ENCODE measurements at places on chromosomes 7 and 10.

DNA sequence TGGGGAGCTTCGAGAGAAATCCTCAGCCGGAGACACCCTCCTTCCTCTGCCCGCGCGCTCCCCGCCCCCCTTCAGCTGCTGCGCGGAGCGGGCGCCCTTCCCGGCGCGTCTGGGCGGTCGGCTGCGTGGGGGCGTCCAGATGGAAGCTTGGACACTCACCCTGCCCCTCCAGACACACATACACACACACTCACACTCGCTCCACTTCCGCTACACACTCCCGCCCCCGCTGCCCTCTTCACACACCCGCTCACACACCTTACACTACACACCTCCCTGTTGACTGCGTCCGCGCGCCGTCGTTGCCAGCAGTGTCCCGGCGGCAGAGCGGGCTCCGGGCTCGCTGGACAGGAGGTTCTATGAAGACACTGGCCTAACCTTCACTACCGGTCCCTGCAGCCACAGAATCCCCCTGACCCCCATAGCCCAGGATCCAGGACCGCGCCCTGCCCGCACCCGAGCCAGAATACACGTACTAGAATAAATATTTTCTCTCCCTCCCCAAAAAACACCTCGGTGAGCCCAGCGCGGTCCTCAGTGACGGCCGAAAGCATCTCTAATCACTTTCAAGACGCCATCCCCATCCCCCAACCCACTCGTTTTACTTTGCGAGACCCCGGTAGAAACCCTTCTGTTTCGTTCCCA lies 1.1 kb upstream of the EGR2 start:
- peak; percentile 17 for DNase-seq

DNA sequence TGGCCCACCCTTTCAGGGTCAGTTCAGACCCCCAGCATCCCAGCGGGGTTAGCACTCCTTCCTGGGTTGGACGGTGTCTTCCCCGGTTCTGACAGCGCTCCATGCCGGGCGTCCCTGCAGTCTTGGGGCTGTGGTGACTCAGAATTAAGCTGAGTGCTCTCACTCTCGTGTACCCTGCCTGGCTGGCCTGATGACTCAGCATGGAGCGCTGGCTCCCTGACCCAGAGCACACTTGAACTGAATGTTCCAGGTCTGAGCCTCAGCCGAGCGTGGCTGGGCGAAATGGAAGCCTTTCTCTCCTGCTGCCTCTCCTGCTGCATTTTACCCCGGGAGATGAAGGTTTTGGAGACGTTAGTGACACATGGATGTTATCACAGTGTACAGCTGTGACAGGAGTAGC lies 7.1 kb downstream of the BAG3 start:
- DNase-seq = peak; percentile 94

DNA sequence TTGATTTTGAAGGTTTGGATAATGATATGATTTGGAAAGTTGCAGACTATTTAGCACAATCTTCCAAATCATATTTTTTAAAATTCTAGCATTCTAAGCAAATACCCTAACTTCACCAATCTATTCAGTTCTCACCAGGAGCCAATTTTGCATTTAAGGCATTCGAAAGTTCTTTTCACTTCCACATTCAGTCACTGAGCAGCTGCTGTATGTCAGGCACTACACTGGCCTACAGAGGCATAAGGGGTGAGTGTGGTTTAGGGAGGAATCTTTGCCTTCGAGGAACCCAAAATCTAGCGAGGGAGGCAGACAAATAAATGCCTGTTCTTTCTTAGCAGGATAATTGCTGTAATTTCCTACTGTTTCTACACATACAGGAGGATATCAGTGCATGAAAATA lies 10.7 kb upstream of the UCN3 start:
- DNase-seq = no peak

DNA sequence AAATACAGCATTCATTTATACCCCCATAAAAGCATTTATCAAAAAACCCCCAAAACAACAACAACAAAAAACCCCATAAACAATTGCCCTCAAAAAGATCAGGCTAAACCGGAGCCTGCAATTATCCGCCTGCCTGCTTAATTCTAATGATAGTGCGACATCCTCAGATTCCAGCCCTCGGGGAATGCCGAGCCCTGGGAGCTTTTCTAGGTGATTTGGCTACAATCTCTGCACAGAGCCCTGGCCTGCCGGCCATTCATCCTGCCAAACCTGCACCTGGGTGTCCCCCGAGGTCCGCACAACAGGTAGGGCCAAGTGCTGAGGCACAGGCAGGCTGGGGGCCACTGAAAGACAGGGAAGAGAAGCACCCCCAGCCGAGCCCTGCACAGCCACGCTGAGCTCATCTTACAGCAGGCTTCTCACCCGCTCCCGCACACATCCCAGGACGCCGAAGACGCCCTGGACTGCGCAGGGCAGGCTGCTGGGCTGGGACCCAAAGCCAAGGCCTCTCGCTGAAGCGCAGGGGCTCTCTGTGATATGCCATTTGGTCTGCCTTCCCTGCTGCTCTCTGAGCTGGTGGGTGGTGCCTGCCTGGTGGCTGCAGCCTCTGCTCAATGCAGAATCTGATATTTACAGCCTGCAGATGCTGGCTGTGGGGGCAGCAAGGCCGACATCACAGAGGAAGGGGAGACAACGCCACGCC lies 57.5 kb downstream of the CAMK2B start:
- DNase-seq = no peak

DNA sequence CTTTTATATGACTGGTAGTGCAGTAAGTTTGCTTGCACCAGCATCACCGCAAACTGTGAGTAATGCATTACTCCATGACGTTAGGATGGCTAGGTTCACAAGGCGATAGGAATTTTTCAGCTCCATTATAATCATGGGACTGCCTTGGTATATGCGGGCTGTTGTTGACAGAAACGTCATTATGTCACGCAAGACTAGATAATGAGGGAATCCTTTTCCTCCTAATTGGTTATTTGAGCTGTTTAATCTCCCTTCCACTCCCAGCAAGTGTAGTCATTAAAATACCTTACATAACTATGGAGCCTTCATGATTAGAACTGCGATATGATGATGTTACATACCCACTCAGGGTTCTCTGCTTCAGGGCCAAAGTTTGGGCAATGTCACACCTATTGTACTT lies 17.3 kb downstream of the KLLN start:
- DNase-seq = no peak
